ENCODE measurements at places on chromosomes 13 and 19.

GRCh38 chr19:3881272-3882040 is 971 bp downstream of the ATCAY start:
- no peak for DNase-seq

GRCh38 chr13:21709697-21710096 is 38.8 kb downstream of the FGF9 start:
- DNase-seq: no peak

DNA sequence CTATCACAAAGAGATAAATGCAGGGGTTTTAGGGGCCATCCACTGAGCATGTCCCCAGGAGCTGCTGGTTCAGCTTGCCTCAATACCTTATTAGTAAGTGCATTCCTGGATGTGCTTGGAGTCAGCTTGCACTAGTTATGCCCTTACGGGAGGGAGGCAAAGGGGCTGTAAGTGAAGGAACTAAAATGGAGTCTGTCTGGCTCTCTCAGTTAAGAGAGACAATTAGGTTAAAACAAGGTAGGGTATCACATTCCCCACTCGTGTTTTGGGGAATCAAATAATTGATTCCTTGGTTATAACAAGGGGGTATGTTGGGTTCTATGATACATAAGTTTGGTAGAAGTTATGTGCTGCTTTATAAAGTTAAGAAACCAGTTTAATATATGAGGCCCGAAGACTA is 78.9 kb downstream of the ZNF100 start:
- no peak for DNase-seq

DNA sequence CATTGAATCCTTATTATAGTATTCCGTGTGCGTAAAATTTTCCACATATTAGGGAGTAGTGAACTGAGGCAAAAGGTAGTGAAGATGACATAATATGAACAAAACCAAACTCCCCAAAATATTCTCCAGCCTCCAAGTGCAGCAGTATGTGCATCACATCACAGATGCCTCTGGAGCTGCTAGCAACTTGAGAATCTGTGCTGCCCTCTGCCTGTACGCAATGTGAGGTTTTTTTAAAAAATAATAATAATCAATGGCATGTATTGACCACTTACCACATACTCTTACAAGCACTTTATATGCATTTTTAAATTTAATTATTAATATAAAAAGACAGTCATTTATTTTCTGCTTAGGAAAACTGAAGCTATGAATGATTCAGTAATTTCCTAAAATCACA is 583.0 kb upstream of the SPRY2 start:
- no peak for DNase-seq

GRCh38 chr19:3362217-3362906 is 4.0 kb upstream of the NFIC start:
- DNase-seq: no peak

- DNase-seq: no peak
Observed at GRCh38 chr13:44952671-44953070, 36.6 kb downstream of the NUFIP1 start.

GRCh38 chr19:28542394-28543243 is 670.3 kb downstream of the UQCRFS1 start:
- no peak for DNase-seq

Measured in NCI-H446 treated with DMSO at 0.1 percent for 48 hours (cell line).